ENCODE measurements at places on chromosomes 7 and 10.
A peak's percentile ranks its signal among the peaks of the same experiment; 100 is the strongest.

GRCh38 chr7:28698840-28699239, 259.3 kb downstream of the TRIL start:
- DNase-seq, result no peak

DNA sequence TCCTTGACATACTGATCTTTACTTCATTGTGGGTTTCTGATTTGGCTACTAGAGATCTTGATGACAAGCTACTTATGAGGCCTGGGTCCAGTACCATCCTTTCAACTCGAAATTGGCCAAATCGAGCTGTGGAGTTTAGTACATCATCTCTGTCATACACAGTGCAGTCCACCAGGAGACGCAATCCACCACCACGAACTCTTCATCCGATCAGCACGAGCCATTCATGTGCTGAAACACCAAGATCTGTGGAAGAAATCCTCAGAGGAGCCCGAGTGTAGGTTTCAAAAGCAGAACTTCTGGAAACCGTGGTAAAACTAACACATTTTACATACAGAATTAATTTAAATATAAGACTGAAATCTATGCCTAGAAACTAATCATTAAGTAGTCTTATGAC, 14.2 kb downstream of the DNAJC9 start:
- DNase-seq, result no peak

GRCh38 chr7:155796381-155797261, 15.6 kb downstream of the SHH start:
- peak; percentile 51 for DNase-seq

GRCh38 chr10:93841961-93842360, 51.8 kb upstream of the SLC35G1 start:
- no peak for DNase-seq

GRCh38 chr7:2100278-2101208, 132.2 kb downstream of the MAD1L1 start:
- no peak for DNase-seq

DNA sequence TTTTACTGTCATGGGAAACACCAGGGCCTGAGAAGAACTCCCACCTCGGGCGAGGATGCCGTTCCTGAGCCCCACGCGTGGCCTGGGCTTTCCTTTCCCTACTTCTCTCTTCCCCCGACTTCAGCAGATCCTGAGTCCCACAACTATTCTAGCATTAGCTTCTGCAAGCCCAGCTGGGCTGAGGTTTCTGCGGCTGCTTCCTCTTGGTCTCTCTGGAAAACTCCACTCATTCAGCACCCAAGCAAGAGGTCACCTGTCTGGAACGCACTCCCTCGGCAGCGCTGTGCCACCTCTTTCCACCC, 761 bp upstream of the DOCK1 start:
- DNase-seq, result no peak

DNA sequence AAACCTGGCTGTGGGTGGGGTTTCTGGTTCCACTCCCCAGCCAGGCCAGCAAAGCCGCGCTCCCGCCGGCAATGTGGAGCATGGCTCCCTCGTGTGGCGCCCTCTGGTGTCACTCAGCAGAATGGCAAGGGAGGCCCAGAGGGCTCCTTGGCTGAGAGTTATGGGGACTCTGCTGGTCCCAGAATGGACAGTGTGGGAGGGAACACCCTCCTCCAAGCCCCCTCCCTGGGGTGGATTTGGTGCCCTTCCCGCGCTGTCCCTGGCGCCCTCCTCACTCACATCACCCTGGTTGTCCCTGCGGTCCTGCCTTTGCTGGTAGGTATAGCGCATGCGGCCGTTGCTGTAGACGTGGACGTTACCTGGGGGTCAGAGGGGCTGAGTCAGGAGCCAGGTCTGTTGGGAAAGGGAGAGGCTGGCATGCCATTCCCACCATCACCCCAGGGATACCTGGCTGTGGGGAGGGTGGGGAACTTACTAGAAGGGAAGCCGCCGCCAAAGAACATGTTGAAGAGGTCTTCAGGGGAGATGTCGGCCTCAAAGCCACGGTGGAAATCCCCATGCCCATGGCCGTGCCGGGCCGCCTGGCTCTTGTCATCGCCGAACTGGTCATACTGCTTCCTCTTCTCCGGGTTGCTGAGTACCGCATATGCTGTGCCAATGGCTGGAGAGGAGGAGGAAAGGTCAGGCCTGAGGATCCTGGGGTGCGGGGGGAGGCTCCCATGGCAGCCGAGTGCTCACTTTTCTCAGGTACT, 14.0 kb downstream of the DNAJB12 start:
- DNase-seq, result peak; percentile 64

DNA sequence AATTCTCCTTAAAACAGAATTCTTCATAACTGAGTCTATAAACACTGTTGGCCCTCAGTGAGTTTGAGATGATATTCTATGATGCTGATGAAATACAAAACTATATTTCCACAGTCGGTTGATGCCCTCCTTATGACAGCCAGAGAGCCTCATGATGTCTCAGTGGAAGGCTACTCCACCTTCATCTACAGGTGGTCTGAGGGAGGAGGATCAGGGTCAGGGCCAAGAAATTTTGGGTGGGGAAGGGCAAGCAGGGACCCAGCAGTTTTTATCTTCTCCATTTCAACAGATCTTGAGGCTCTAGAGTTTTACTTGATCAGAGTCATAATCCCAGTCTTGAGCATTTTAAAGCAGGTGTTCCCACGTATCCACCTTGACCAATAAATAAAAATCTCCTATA, 90.8 kb downstream of the CCDC71L start:
- DNase-seq, result no peak

DNA sequence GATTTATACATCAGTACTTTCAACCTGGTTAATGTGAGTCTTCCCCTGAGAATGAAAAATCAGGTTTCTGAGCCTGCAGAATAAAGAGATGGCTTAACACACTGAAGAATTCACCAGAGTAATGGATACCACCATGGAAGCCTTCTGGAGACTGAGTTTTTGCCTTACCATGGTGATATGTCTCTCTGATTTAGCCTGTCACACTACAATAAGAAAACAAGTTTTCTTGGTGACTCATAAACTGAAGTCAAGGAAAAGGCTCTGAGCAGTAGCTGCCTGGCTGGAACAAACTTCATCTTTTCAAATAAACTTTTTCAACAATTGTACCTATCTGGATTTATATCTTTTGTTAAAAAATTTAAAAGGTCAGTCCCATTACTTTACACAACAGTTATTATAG, 229.0 kb downstream of the PRPF18 start:
- DNase-seq, result peak; percentile 60

- peak; percentile 39 for DNase-seq
Observed at GRCh38 chr7:5063698-5064097, 18.0 kb downstream of the RBAK start.

GRCh38 chr7:14407246-14408015, 418.0 kb upstream of the ETV1 start:
- no peak for DNase-seq

DNA sequence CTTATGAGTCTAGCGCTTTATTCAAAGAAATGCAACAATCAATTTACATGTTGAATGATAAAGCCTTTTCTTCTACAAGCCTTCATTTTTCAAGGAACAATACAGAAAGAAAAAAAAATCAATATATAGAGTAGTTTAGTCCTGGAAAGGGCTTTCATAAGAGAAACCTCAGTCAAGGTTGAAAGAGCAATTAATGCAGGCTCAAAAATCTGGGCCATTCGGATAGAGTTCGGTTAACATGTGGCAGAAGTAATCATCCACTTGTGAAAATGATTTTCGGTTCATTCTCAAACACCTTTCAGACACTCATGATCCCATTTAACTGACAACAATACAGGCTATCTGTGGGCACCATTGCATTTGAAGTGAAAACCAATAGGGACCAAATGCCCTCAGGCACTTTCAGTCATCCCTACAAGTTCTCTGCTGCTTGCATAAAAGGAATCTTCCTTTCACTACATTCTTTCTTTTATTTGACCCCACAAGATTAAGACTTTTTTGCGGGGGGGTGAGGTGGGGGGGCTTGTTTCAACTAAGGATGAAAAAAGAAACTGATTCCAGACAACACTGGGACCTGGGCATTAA, 177.9 kb downstream of the RNF133 start:
- DNase-seq, result no peak

All from epithelial cell of esophagus (primary cell).